ENCODE measurements at places on chromosomes 7 and 10.

- no peak for DNase-seq
Measured at GRCh38 chr7:84337429-84337828, 142.8 kb upstream of the SEMA3A start.

DNA sequence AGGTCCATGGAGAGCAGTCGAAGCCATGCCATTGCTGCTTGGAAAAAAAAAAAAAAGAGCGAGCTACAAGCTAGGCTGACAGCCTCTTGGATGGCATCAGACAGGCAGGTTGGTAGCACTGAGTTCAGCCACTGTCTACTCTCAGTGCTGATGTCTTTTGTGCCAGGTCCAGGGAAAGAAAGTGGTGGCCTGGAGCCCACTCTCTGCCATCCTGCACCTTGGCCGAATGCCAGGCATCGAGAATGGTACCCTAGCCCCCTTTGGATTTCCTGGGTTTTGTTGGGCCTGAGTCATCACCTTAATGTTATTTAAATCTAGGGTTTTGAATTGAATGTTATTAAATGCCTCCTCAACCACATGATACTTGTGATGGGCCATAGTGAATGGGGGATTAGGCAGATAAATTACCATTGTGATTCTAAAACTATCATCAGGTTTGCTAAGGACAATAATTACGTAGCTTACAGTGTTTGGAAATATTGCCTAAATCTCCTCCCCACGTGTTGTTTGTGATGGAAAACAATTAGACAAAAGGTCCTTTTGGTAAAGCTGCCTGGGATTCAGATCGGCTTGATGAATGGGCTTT, 195.7 kb upstream of the GPR26 start:
- no peak for DNase-seq

GRCh38 chr7:77802557-77803405, 4.2 kb downstream of the PHTF2 start:
- DNase-seq: no peak

GRCh38 chr10:6300106-6300783, 97.5 kb downstream of the PFKFB3 start:
- DNase-seq: no peak

GRCh38 chr7:48011323-48011722, 17.6 kb downstream of the SUN3 start:
- no peak for DNase-seq

DNA sequence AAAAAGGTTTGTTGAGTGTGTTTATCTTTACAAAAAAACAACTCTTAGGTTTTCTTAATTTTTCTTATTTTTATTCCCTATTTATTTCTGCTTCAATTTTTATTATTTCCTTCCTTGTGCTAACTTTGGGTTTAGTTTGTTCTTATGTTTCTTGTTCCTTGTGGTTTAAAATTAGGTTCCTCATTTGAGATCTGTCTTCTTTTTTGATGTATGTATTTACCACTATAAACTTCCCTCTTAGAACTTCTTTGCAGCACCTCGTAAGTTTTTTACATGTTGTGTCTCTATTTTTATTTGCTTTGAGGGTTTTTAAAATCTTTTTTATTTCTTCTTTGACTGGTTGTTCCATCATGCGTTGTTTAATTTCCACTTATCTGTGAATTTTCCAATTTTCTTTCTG, 1217.1 kb upstream of the CELF2 start:
- DNase-seq: no peak
